ENCODE measurements at places on chromosomes 5 and 9.

GRCh38 chr5:152125661-152126205 lies 201.1 kb upstream of the GLRA1 start:
- no peak for DNase-seq

- DNase-seq = no peak
Observed at GRCh38 chr9:36101916-36102741, 34.4 kb upstream of the GLIPR2 start.

DNA sequence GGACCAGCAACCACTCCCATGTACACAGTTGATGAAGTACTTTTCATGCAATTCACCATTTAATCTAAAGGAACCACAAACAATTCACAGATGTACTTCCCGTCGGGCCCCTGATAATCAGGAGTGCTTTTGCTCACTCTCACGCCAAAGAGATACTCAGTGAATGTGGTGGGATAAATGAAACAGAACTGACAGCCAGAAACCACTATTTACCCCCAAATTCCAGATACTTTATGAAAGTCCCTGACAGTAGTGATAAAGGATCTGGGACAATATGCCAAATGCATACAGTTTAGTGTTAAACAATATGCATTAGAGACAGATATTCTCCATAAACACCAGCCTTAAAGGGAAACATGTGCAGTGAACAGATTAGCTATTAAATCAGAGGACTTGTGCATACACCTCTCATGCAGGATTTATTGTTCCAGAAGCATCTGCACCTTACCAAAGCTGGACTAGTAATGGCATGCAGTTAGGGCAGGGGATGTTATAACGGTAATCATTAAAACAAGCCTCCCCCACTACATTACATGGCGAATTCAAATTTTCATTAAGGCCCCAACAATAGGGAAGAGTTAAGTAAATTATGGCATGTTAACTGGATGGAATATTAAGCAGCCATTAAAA lies 74.0 kb upstream of the SLC25A51 start:
- DNase-seq = no peak

DNA sequence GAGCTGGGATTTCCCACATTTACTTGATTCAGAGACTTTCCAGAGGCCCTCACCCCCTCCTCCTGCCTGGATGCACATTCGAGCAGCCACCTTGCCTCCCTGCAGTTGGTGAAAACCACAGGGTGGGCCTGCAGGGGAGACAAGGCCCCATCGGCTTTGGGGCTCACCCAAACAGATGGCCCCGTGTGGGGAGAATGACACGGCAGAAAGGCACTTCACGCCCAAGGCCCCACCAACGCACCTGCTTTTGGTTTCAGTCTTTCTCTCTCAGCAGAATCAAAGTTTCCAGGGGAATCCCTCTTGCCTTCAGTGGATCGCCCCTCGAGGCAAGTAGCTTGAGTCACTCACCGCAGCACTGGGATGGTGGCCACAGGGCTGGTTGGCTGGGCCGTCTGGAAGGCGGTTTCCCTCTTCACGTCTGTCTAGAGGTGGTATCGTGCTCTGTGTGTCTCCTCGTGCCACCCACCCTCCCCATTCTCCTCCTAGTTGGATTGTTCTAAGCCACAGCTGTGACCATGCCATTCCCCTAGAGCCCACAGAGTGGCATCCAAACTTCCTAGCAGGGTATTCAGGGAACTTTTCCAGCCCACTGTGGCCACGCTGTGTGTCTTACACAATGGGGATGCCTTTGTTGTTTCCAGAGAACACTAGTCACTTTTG lies 31.8 kb downstream of the SEC61B start:
- peak; percentile 58 for DNase-seq

DNA sequence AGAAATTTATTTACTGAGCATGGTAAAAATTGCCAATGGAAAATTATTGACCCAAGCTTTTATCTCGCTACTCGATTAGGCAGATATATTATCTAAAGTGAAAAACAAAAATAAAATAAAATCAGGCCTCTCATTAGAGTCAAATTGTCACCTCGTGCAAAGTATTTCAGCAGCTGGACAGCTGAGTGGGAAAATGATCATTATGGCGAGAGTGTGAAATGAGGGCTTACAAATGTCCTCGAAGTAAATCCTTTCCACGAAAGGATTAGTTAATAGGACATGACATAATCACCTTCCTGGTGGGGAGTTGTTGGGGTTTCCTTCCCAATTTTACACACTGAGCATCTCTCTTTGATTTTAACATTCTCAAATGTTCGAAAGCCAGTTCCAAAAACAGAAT lies 5.4 kb upstream of the DPYSL3 start:
- DNase-seq = no peak

- no peak for DNase-seq
Observed at GRCh38 chr9:104826911-104827310, 63.0 kb downstream of the NIPSNAP3B start.

GRCh38 chr5:3526551-3527185 lies 69.0 kb upstream of the IRX1 start:
- DNase-seq = no peak

DNA sequence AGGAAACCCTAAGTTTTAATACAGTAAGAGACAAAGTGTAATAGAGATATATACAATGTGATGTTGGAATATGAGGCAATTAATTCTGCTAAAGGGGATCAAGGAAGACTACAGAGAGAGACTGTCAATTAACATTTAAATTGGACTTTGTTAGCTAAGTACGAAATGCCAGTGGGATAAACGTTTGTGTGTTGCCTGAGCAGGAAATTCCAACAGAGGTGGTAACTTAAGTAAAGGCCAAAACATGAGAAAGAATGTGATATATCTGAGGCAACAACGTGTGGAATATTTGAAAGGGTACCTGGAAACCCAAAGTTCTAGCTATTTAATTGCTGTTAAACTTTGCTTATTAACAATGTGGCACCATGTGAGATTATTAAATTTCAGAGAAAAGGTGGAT lies 1666.9 kb upstream of the WWC1 start:
- DNase-seq = no peak

GRCh38 chr5:55345327-55345726 lies 37.5 kb downstream of the MTREX start:
- no peak for DNase-seq

- no peak for DNase-seq
Observed at GRCh38 chr5:66929995-66930394, 266.6 kb downstream of the CD180 start.

DNA sequence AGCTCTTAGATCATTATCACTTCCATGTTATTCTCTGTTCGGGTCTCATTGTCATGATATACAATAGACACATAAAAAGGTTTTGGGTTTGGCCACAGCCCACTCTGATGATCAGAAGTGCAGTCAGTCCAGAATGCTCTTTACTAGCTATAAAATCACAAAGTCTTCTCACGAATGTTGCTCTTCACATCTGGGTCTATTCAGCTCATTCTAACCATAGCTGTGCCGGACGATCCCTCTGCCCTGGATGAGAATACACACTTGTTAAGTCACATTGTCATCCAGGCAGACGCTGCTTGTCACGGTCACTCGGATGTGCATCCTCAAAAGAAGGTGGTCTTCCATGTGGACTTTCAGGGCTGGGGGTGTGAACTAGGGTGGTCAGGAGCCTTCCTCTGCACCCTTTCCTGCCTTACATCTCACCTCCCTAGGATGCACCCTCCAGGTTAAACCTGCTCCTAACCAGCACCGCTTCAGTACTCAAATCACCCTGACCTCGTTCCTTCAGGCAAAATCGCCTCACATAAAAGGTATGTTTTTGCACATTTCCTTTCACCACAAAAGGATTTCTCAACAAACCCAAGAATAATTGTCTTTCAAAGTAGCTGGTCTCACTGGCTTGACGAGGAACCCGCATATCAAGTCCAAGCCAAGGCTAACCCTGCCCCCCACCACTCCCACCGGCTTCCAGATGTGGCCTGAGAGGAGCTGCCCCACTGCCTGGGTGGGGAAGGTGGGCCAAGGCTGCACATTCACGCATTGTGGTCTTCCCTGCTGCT lies 21.9 kb downstream of the ANKH start:
- no peak for DNase-seq

DNA sequence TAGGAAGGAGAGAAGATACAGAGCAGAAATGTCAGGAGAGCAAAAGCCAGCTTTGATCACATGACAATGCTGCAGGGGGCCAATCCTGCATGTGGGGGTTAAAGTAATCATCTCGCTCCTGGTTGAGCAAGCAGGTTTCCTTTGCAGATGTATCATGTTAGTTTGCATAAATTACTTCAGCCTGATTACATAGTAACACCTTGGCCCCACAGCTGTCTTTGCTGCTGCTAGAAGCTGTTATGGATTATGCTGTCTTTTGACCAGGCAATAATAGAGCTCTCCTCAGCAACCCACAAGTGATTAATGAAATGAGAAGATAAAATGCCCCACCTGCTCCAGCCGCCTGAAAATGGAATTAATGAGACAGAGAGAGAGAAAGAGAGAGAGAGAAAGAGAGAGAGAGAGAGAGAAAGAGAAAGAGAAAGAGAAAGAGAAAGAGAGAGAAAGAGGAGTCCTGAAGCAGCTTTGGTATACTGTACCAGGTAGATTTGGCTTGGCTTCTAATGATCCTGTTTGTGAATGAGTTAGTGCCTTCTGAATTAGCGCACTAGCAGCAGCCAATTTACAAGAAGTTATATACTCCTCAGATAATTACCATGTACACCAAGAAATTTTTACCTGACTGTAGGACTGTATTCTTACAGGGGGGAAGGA lies 174.3 kb upstream of the RORB start:
- no peak for DNase-seq

Data from CD4-positive, alpha-beta T cell treated with Interleukin-15 for 1 hour (primary cell).